ENCODE measurements at places on chromosomes 13 and 19.

GRCh38 chr19:49679771-49680413, 2.8 kb downstream of the PRMT1 start:
- no peak for DNase-seq

- DNase-seq = no peak
Observed at GRCh38 chr19:10195199-10195519, 406 bp upstream of the DNMT1 start.

- no peak for DNase-seq
Observed at GRCh38 chr19:46296722-46297461, at the start of gene HIF3A. Gene HIF3A, plus strand, starts transcription at chr19:46297042. Its CDS starts 35 bp downstream, at chr19:46297077.

DNA sequence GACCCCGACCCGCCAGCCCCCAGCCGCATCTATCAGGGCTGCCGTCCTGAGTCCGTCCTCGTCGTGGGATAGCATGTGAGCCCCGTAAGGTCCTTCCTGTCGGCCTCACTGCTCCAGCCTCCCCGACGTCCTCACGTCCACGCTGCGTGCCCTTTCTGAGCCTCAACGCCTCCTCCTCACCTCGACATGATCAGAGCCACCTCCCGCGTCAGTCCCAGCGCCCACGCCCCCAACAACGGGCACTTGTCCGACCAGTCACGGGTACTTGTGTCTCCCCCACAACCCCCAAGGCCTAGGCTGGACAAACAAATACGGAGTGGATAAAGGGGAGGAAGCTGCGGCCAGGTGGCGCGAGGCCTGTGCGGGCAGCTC, 665 bp downstream of the ZNF497 start:
- DNase-seq = no peak

GRCh38 chr13:51668580-51669195, 84.4 kb downstream of the WDFY2 start:
- DNase-seq = no peak

DNA sequence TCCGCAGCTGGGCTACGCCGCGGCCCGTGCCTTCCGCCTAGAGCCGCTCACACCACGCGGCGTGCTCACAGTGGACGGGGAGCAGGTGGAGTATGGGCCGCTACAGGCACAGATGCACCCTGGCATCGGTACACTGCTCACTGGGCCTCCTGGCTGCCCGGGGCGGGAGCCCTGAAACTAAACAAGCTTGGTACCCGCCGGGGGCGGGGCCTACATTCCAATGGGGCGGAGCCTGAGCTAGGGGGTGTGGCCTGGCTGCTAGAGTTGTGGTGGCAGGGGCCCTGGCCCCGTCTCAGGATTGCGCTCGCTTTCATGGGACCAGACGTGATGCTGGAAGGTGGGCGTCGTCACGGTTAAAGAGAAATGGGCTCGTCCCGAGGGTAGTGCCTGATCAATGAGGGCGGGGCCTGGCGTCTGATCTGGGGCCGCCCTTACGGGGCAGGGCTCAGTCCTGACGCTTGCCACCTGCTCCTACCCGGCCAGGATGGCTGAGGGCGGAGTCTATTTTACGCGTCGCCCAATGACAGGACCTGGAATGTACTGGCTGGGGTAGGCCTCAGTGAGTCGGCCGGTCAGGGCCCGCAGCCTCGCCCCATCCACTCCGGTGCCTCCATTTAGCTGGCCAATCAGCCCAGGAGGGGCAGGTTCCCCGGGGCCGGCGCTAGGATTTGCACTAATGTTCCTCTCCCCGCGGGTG, 7.4 kb downstream of the DBP start:
- DNase-seq = no peak

- no peak for DNase-seq
Observed at GRCh38 chr19:7916103-7916954, 1.7 kb downstream of the TGFBR3L start.

DNA sequence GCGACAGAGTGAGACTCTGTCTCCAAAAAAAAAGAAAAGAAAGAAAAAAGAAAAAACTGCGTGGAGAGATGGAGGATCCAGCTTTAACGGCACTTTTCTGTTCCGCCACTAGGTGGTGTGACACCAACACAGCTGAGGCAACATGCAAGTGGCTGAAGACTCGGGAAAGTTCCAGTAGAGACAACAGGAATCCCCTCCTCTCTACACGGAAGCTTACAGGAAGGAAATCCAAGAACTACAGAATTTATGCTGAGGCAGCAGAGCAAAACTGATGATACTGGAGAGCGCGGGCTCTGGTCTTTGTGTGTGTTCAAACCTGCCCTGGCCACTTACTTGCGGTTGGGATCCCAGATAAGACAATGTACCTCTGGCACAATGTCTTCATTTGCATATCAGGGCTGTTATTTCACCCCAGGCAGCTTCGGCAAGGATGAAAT, 9.9 kb downstream of the RANBP3 start:
- DNase-seq = peak; percentile 39

DNA sequence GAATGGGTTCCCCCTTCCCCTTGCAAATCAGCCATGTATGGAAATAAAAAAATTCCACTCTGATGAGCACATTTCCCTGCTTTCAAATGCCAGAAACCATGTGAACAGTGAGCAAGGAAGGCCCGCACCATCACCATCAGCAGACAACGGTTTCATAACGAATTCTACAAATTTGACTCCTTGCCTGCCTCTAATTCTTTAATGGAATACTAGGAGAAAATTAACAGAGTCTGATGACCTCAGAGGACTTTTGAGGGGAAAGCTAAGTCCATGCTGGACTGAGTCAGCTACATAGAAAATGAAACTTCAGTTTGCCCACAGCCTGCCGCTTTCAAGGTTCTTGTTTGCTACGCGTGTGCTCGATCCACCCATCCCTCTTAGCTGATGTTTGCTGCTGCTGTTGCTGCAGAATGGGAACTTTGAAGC, 46.7 kb upstream of the KL start:
- DNase-seq = no peak

DNA sequence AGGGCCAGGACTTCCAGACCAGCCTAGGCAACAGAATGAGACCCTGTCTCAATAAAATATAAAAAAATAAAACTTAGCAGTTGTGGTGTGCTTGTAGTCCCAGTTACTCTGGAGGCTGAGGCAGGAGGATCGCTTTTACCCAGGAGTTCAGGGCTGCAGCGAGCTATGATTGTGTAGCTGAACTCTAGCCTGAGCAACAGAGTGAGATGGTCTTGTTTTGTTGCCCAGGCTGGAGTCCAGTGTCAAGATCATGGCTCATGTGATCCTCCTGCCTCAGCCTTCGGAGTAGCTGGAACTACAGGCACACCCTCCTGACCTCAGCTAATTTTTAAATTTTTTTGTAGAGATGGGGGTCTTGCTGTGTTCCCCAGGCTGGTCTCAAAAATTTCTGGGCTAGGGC, 4.3 kb upstream of the JUNB start:
- DNase-seq = no peak

GRCh38 chr19:48970923-48971395, 5.8 kb downstream of the FTL start:
- no peak for DNase-seq

DNA sequence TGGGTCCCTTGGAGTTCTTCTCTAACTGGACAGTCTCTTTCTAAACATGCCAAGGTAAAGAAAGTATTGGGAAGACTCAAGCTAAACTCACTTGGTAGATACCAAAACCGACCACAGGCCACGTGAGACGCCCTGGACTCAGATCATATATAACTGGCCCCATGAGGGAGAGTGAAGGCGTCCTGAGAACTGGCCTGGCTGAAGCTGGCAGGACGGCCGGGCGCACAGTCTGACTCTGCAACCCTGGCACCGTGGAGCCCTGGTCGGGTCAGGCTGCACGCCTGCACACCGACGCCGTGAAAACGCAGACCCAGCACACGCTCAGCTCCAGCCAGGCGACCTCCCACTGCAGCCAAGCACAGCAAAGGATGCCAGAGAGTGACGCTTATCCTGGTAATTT, 122.5 kb upstream of the SPACA7 start:
- DNase-seq = no peak

DNA sequence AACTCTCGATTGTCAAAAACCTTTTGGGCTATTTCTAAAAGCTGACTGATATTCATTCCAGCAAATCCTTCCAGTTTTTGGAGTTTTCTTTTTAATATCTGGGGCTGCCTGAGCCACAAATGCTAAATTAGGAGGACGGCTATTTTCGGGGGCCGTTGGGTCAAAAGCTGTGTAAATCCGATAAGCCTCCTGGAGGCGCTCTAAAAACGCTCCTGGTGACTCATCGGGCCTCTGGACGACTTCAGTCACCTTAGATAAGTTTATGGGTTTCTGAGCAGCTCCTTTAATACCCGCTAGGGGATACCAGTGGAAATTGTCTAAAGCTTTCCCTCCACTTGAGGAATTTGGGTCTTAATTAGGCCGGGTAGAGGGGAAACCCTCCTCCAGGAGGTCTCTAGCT, 66.4 kb downstream of the ZNF730 start:
- no peak for DNase-seq

DNA sequence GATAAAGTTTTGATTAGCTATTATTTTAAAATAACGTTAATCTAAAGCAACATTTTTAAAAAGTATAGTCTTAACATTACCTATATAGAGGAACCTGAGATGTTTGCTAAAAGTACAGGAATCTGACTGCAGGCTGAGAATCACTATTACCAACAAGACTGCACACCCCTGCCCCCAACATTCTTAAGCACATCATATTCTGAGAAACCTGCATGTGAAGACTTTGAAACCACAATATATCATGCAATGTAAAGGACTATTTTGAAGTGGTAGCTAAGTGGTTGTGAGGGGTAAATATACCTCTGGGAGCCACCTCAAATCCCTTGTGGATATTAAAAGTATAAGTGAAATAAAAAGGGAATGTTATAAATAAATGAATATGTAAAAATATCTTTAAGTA, 119.0 kb upstream of the KLF12 start:
- DNase-seq = no peak

GRCh38 chr19:54694648-54695047, 29.6 kb upstream of the KIR3DL3 start:
- DNase-seq = no peak

GRCh38 chr19:49515767-49516166, 3.3 kb downstream of the FCGRT start:
- DNase-seq = no peak

GRCh38 chr19:35388277-35389054, 17.6 kb downstream of the GPR42 start:
- no peak for DNase-seq

GRCh38 chr19:31257426-31258130, 91.7 kb downstream of the TSHZ3 start:
- no peak for DNase-seq

GRCh38 chr13:45456196-45456972, 8.4 kb upstream of the COG3 start:
- no peak for DNase-seq

DNA sequence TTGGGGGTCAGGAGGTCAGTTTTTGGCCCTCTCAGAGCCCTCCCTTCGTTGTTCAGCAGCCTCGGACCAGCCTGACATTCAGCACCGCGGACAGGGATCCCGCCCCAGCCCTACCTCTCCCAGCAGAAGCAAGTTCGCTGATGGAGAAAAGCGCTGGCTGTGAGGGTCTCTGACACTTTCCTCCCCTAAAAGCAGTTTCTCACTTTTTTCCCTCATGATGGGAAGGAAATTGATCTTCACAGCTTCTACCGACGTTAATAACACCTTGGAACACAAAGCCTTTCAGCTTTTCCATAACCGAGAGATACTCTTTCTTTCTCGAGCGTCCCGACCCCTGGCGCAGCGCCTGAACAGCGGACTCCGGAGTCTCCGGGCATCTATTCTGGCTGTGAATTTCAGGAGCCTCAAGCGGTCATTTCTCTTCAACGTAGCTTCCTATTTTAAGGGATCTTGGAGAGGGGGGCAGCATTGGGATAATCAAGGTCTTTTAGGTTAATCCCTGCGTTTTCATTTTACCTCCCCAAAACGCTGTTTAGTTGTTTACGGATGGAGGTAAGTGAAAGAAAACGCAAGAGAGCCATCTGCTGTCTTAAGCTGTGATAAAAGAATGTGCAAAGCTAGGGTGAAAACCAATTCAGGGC, 467.2 kb downstream of the ITGBL1 start:
- DNase-seq = no peak

DNA sequence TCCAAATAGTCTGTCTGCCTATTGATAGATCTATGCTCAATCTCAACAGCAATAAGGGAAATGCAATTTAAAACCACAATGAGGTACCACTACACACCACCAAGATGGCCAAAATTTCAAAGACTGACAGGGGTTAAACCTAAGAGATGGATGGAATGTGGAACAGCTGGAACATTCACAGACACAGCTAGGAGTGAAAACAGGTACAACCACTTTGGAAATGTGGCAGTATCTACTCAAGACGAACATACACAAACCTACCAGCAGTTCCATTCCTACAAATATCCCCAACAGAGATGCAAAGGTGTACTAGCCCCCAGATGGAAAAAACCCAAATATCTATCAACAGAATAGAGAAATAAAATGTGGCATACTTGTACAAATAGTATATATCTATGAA, 86.4 kb downstream of the TSC22D1 start:
- no peak for DNase-seq

DNA sequence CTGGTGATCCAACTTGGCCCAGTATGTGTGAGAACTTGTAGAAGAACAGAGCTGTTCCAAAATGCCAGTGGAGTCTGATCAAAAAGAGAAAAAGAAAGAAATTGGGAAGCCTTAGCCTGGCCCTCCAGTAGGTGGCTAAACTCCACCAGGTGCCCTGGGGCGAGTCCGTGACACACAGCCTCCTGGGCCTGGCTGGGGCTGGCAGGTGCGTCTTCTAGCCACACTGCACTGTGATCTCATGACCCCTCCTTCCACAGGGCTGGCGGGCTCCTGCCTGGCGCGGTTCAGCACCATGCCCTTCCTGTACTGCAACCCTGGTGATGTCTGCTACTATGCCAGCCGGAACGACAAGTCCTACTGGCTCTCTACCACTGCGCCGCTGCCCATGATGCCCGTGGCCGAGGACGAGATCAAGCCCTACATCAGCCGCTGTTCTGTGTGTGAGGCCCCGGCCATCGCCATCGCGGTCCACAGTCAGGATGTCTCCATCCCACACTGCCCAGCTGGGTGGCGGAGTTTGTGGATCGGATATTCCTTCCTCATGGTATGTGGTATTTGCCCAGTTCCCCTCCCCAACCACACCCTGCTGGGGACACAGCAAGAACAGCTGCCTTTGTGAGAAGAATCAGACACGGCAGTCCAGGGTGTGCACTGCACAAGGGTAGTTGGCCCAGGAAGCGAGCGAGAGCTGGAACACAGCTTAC, 53.7 kb downstream of the RAB20 start:
- DNase-seq = peak; percentile 84

DNA sequence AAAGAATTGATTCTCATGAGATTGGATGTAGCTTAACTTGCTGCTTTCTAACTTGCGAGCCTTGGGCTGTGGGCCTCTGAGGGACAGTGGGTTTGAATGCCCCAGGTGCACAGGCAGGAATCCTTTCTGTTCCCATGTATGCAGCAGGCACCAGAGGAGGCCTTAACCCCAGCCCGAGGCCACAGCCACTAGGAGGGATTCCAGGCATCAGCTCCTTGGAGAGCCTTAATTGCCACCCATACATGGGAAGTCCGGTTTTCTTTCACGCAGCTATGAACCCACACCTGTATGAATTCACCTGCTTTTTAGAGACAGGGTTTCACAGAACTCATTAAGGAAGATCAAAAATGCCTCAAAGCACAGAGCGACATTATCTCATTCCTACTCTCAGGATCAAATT, 117.9 kb downstream of the CRYL1 start:
- no peak for DNase-seq

GRCh38 chr13:77026255-77026860, 601 bp downstream of the FBXL3 start:
- peak; percentile 88 for DNase-seq

- DNase-seq = no peak
Observed at GRCh38 chr19:14168259-14168972, 32.0 kb upstream of the ASF1B start.

All from gastrocnemius medialis (tissue), 4 donors.